ENCODE measurements at places on chromosomes 5 and 9.

- peaks cover 78% of the 10 kb centered on the region for H3K4me1 ChIP-seq
- H3K36me3 ChIP-seq = peaks cover 2% of the 10 kb centered on the region
- peak overlapping the region; percentile 100 for H3K27ac ChIP-seq
- peak overlapping the region; percentile 94 for H3K4me3 ChIP-seq
- H3K27me3 ChIP-seq = no peaks in the 10 kb centered on the region
These were observed 7.8 kb downstream of the RAPGEF1 start for GRCh38 chr9:131732061-131732526.

DNA sequence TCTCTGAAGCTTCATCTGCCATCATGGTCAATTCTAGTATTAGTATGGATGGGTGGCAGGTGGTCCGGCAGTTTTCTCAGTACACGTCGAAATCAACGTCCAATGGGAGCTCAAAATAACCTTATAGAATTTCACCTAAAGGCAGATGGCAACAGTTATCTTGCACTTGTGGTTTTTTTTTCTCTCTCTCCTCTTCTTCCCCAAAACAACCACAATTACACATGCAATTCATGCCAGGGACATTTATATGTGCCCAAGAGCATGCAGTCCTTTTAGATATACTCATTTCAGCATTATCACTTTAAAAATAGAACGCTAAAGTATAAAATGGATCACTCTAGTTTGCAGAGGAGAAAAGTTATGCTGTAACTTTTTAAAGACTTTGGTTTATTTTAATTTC, 1428.9 kb upstream of the WWC1 start:
- H3K36me3 ChIP-seq = no peaks in the 10 kb centered on the region
- no peak overlapping the region for H3K4me3 ChIP-seq
- no peak overlapping the region for H3K27ac ChIP-seq
- no peak for DNase-seq
- H3K4me1 ChIP-seq = no peaks in the 10 kb centered on the region
- no peaks in the 10 kb centered on the region for H3K27me3 ChIP-seq

DNA sequence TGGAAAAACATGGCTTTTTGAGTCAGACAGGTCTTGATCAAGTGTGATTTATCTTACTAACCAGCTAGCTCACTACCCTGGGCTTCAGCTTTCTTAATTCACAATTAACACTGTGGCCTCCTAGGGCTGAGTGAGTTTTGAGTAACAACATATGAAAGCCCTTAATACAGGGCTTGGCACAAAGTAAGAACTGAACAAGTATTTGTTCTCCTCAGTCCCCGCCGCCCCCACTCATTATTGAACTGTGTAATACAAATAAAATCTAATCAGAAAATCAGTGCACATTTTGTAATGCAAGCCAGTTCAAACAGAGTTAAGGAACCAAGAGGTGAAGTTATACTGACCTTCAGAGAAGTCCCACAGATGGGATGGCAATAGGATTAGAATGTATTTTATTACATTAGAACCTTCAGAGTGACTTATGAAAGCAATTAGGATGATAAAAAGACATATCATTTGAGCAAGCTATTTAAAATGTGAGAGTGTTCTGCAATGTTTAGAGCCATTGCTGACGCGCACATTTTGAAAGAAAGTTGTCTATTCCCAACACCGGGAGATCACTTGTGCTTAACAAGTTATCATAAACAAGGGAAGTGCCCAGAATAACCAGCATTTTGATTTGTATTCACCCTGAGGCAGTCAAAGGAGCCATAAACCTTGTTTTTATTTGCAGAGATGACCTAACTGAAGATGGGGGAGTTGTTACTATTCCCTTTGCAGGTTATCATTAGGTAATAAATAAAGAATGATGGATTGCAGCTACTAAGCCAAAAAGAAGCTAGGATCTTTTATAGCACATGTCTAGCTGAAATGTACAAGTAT, 19.4 kb downstream of the ADAMTS16 start:
- H3K27ac ChIP-seq = no peak overlapping the region
- DNase-seq = no peak
- H3K27me3 ChIP-seq = no peaks in the 10 kb centered on the region
- H3K4me3 ChIP-seq = no peak overlapping the region
- no peaks in the 10 kb centered on the region for H3K36me3 ChIP-seq

GRCh38 chr9:121364077-121364476, 6.0 kb downstream of the STOM start:
- H3K4me1 ChIP-seq = peaks cover 32% of the 10 kb centered on the region
- H3K27ac ChIP-seq = peak overlapping the region; percentile 81
- H3K27me3 ChIP-seq = no peaks in the 10 kb centered on the region
- H3K36me3 ChIP-seq = peaks cover 2% of the 10 kb centered on the region

DNA sequence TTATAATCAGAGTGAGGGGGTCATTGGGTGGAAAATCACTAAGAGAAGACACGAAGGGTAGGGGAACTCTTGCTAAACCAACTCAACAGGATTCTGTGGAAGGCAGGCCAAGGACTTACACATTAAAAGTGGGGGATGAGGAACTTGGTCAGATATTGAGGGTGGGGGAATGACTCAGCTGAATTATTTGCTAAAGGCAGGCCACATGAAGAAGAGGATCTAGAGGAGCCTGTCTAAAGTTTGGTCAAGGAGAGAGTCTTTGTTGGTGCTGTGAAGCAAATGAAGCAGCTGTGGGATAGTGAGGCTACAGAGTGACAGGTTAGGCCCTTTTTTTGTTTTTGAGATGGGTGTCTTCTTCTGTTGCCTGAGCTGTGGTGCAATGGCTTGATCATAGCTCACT, 63.9 kb upstream of the SPRY4 start:
- H3K36me3 ChIP-seq = no peaks in the 10 kb centered on the region
- H3K4me1 ChIP-seq = peaks cover 13% of the 10 kb centered on the region
- H3K4me3 ChIP-seq = no peak overlapping the region
- peaks cover 6% of the 10 kb centered on the region for H3K27me3 ChIP-seq

Measured in T-helper 17 cell (primary cell).